Adipocyte (in vitro differentiated cells): ENCODE measurements at places on chromosomes 12 and 14.

- no peak for DNase-seq
These were observed 173.8 kb downstream of the TBX5 start for GRCh38 chr12:114232187-114232586.

- no peak for DNase-seq
These were observed 220.7 kb downstream of the EGLN3 start for GRCh38 chr14:33730156-33730555.

DNA sequence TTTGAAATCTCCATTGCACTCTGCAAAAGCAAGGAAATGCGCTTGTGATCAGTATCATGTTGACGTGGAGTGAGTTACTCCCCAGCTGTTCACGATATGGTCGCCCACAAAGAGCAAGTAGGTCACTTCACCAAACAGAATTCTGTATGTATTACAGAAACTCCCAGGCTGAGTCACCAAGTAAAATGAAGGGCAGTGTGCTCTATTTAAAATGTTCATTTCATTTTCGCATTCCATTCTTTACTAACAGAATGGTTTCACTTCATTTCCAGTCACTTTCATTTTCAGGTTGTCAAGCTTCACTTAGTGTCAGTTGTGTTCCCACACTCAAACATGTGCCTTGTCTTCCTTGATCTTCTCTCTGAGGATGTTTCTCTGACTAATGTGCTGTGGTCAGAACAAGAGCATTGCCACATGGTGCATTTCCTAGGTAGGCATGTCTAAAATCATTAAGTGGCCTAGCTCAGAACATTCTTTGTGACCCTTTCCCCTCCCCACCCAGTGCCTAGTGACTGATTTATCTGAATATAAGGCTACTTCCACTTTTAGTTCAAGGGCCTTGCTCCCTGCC, 391.2 kb downstream of the RAD51B start:
- DNase-seq = peak; percentile 89

- no peak for DNase-seq
These were observed 5.0 kb downstream of the KRT76 start for GRCh38 chr12:52772188-52772587.

GRCh38 chr12:109497675-109498074, 20.2 kb downstream of the UBE3B start:
- no peak for DNase-seq

GRCh38 chr12:57865084-57865751, 18.7 kb upstream of the CTDSP2 start:
- peak; percentile 96 for DNase-seq

DNA sequence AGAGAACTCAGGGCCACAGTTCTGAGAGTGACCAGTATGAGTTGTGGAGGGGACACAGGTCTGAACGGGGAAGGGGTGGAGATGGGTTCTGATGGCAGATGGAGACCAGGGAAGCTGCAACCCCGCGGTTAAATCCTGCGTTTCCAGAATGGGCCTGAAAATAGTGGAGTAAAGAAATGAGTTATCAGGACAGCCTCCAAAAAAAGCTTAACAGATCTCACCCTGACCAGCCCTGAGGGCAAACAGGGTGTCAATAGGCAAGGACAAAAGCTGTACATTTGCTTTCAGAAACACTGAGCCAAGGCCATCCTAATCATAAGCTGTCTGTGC, 555 bp upstream of the RTN1 start:
- no peak for DNase-seq

DNA sequence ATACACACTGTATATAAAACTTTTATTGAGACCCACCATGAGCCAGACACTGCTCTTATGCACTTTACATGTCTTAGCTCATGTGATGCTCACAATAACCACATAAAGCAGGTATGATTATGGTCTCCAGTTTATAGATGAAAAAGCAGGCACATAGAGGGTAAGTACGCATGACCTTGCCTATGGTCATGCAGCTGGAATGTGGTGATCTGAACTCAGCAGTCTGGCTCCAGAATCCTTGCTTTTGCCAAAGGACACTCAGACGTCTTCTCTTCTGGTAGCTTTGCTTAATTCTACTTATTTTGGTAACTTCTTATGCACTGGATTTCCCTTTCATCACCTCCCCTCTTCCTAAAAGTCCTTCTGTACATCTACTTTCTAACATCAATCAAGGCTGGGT, 103.3 kb upstream of the CRY1 start:
- DNase-seq = peak; percentile 28

DNA sequence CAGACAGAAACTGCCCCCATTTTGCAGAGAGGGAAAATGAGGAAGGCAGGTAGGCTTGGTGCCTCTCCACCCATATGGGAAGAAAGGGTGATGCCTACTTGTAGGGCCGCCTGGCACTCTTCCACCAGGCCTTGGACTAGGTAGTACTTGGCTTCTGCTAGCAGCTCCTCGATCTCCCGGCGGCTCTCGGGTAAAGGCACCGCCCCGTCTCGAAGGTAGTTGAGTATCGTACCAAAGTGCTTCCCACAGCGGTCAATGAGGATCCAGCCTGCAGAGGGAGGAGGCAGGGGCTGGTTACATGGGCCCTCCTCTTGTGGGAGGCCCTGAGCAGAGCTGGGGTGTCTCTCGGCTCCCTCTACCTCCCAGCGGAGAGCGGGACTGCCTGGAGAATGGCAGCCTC, 16.6 kb downstream of the KCTD10 start:
- no peak for DNase-seq

- DNase-seq = peak; percentile 32
These were observed 44.7 kb upstream of the AMIGO2 start for GRCh38 chr12:47124451-47124850.

GRCh38 chr14:52950410-52950897, 396 bp downstream of the FERMT2 start:
- peak; percentile 75 for DNase-seq
